Memory B cell (primary cell): ENCODE measurements at places on chromosomes 12 and 14.
A peak's percentile ranks its signal among the peaks of the same experiment; 100 is the strongest.

GRCh38 chr14:101047326-101047725 is 143.8 kb upstream of the RTL1 start:
- DNase-seq: no peak

GRCh38 chr12:27537855-27538675 is 14.1 kb downstream of the PPFIBP1 start:
- DNase-seq: no peak

DNA sequence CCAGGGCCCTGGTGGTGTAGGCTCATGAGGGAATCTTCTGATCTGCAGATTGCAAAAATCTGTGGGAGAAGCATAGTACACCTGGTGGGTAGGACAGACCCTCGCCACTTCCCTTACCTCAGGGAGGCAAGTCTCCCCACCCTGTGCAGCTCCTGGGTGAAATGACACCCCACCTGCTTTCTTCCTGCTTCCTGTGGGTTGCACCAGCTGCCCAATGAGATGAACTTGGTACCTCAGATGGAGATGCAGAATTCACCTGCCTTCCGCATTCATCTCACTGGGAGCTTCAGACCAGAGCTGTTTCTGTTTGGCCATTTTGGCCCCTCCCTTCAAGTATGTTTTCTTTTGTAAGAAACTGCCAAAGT is 4.7 kb downstream of the CLEC2D start:
- no peak for DNase-seq

- DNase-seq: no peak
Observed at GRCh38 chr12:29521951-29522350, 24.5 kb upstream of the OVCH1 start.

DNA sequence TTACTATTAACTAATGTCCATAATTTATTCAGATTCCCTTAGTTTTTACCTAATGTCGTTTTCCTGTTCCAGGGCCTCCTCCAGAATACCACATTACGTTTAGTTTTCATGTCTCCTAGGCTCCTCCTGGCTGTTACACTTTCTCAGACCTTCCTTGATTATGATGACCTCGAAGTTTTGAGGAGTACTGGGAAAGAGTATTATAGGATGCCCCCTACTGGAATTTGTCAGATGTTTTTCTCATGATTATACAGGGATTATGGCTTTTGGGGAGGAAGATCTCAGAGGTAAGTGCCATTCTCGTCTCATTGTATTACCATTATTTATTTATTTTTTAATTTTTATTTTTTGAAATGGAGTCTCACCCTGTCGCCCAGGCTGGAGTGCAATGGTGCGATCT is 17.7 kb upstream of the C1S start:
- DNase-seq: no peak

- DNase-seq: no peak
Observed at GRCh38 chr14:68696721-68697495, 96.0 kb downstream of the ZFP36L1 start.

DNA sequence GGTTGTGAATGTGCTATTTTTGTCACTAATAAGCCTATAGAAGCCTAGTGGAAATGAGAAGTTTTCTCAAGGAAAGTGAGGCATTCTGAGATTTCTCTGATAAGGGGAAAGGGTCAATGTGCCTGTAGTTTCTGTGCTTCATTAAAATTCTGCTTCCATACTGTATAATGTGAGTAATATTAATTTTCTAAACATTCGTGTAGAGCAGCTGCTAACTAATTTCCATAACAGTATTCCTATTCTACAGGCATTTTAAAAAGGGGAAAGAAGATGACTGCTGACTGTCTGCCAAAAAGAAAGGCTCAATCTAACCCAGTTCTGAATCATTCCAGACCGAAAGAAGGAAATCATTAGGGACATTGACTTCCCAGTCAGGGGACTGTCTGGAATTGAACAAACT is 293.3 kb upstream of the TMPO start:
- DNase-seq: no peak

DNA sequence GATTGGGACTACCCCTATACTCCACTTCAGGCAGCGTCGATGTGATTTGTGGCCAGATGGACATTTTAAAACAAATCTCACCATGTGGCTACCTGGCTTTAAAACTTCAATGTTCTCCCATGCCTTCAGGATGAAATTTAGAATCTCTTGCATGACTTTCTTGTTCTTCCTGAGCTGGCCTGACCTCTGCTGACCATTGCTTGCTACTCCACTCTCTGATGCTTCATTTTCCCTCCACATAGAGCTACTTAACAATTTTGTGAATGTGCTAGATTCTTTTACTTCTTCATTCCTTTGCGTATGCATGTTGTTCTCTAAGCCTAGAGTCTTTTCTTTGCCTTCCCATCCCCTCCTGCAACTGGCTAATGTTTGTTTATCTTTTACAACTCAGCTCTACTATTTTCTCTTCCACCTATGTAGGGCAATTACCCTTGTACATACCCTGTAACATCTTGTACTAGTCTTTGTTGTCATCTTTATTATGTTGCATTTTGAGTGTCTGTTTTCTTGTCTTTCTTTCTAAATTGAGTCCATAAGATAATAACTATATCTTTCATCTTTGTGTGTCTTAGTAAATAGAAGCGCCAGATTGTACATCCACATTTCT is 41.2 kb downstream of the YLPM1 start:
- DNase-seq: peak; percentile 6

DNA sequence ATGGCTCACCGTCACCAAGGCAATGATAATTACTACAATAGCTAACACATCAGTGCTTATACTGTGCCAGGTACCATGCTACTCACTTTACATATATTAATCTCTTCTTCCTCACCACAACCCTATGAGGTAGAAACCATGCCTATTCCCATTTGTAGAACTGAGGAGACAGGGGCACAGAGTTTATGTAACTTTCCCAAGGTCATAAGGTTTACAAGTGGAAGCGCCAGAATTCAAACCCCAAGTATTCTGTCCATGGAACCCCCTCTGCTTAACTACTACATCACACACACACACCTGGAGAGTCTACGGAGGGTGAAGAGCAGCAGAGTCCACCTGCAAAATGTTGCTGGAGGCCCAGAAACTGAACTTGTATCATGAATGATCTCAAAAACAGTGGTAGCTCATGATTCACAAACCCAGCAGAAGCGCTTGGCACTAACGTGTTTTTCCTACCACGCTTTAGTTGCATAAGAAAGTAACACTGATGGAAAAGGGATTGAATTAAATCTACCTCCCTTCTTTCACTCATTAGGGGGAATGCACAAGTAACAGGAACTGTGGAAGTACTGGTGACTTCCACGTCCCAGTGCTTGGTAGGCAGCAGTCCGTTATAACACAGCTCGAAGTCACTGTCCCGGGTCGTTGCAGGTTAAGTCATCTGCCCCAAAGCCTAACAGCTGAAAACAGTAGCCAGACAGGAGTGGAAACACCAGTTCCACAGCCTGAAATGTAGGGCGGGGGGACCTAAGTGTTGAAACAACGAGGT is 2.0 kb downstream of the ITPR2 start:
- DNase-seq: no peak

GRCh38 chr12:98064501-98064900 is 450.9 kb upstream of the TMPO start:
- DNase-seq: no peak

DNA sequence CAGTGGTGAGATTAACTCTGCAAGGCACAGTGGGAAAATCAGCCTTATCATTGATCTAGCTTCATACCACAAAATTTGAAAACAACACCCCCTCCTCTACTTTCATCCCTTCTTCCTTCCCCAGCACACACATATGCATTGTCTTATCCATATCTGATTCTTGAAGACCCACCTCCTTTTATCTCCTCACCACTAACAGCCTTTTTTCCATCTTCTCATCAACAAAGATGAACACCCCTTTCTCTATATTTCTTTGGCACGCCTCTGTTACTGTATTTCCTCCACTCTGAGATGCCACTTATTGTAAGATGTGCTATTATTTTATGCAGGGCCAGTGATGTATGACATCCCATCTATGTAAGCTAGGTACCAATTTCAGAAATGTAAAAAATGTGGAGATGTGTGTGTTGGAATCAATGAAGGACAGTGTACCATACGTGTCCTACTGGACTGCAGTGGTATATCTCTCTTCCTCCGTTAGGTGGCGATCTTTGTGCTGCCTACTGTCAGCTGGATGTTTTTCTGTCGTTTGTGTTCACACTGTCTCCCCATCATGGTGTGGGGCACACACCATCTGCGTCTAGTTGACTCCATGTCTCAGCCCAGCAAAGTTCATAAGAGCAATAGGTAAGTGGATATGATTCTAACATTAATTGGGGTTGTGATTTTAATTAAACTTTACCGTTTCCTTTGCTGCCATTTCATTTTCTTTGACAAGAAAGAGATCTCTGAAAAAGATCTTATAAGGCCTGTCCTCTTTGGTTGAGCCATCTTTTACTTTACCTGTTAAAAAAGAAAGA is 24.0 kb downstream of the CCDC38 start:
- DNase-seq: peak; percentile 52

DNA sequence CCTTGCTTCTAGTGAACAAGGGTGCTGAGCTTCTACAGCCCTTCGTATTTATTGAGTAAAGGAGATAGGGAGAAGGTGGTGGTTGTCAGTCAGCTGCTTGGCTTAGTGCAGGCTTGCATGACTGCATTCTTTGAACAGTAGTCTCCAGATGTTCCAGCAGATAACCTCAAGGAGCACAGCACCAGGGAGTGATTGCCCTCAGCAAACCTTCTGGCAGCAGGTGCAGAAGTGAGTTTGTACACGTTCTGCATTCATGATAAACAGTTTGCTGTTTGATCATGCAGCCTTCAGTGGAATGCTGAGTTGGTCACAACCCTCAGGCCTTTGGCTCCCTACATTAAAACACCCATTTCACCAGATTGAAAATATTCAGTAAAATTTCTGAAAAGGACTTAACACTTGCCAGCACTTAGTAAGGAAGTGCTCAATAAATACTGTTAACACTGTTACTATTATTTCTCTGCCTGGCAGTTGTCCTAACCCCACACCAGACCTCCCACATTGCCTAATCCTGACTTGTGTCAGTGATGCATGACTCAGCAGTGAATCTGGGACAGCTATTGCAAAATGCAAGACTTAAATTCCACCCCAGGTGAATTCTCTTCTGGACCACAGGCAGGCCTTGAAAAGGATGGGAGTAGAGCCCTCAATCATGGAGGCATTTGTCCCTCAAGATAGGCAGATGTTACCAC is 18.9 kb upstream of the CARMIL3 start:
- no peak for DNase-seq

- no peak for DNase-seq
Observed at GRCh38 chr12:127401005-127401404, 866.0 kb upstream of the TMEM132C start.

DNA sequence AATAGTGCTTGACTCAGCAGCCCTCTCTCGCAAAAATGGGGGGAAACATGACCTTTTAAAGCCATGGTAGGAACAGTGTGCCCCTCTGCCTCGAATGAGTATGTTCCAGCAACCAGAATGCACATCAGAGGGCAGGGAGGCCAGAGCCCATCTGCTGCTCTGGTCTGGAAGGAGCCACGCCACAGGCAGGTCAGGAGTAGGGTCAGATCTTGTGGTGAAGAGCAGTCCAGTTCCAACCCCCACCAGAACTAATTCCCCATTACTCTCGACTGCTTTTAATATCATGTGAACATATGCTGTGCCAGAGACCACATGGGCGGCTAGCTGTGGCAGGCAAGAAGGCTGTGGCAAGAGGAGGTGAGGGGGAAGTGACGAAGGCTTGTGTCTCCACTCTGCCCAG is 34.6 kb upstream of the TMX1 start:
- no peak for DNase-seq

GRCh38 chr12:6547987-6548386 is 7.9 kb downstream of the IFFO1 start:
- no peak for DNase-seq

GRCh38 chr12:1234073-1234472 is 243.1 kb downstream of the ERC1 start:
- no peak for DNase-seq

- DNase-seq: no peak
Observed at GRCh38 chr14:87139299-87139698, 853.7 kb downstream of the GALC start.

GRCh38 chr14:23013054-23013748 is 3.3 kb upstream of the C14orf93 start:
- no peak for DNase-seq

DNA sequence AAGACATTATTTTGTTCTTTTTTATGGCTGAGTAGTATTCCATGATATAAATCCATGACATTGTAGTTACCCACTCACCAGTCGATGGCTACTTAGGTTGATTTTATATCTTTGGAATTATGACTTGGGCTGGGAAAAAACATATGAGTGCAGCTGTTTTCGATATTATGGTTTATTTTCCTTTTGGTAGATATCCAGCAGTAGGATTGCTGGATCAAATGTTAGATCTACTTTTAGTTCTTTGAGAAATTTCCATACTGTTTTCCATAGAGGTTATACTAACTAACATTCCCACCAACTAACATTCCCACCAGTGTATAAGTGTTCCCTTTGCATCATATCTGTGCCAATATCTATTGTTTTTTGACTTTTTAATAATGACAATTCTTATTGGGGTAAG is 29.9 kb upstream of the PTPRR start:
- DNase-seq: no peak

- no peak for DNase-seq
Observed at GRCh38 chr12:32252199-32253073, 145.8 kb downstream of the BICD1 start.

GRCh38 chr12:123595729-123596128 is 6.2 kb upstream of the DDX55 start:
- DNase-seq: no peak

DNA sequence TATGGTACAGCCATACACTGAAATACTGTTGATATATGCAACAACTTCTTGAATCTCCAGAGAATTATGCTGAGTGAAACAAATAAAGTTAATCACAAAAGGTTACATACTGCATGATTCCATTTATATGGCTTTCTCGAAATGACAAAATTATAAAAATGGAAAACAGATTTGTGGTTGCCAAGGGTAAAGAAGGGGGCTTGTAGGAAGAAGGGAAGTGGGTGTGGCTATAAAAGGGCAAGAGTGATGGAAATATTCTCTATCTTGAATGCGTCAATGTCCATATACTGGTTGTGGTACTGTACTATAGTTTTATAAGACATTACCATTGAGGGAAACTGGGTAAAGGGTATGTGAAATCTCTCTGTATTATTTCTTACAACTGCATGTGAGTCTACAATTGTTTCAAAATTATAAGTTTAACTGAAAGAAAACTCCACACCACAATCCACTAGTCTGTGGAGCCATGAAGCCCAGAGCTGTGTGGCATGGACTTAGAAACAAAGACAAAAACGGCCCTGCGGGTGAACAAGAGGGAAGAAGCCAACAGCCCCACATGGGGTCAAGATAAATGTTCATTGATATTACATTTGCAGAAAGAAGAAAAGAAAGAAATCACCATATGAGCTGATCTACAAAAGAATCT is 18.3 kb upstream of the TSPAN11 start:
- DNase-seq: no peak

DNA sequence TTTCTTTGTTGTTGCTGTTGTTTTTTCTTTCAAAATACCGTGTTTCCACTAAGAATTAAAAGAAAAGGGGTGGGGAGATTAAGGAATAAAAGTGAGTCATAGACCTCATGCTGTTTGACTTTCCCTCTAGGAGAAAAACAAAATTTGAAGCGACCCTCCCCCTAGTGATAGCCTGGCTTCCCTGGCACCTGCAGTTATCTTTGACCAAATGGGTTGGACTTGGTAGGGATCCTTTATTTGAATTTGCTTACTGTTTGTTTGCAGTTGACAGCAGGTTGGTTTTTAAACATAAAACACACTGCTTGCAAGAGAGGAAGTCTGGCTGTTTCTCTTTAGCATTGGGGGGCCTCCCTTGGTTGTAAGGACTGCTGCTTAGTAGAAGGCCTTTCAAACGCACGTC is 14.0 kb downstream of the OTX2 start:
- DNase-seq: no peak
